ENCODE measurements at places on chromosomes 3 and 15.

DNA sequence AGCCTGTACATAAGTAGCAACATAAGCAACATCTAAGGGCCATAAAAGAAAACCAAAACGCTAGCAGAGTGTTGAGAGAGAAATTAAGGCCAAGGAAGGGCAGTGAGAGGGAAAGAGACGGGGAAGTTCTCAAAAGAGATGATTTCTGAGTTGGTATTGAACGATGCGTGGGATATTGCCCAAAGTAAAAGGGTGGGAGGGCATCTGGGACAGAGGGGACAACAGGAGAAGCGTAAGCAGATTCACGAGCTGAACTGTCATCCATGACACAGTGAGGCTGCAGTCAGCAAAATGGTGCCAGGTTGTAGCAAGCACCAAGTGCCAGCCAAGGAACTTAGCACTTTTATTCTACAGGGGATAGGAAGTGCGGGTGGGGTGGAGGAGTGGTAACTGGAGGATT is 11.8 kb downstream of the NCEH1 start:
- DNase-seq, result no peak

DNA sequence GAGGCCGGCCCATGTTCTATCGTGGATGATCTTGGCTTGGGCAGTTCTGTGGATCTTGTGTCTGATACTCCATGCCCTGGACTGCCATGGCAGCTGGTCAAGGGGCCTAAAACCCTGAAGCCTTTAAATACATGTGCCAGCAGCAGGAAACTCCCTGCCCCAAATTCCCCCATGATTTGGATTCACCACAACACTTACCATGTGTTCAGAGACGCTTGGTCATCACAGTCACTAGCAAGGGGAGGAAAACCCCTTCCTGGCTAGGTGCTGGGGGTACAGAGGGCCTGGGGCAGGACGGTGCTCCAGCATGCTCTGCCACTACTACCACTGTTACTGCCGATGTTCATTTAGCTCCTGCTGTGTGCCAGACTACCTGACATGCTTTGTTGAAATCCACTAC is 94.4 kb downstream of the DNAJB8 start:
- DNase-seq, result no peak

- DNase-seq, result no peak
These were observed 313.3 kb downstream of the MECOM start for GRCh38 chr3:169350228-169350627.

- DNase-seq, result no peak
These were observed 145.0 kb downstream of the NEK10 start for GRCh38 chr3:27224197-27224596.

DNA sequence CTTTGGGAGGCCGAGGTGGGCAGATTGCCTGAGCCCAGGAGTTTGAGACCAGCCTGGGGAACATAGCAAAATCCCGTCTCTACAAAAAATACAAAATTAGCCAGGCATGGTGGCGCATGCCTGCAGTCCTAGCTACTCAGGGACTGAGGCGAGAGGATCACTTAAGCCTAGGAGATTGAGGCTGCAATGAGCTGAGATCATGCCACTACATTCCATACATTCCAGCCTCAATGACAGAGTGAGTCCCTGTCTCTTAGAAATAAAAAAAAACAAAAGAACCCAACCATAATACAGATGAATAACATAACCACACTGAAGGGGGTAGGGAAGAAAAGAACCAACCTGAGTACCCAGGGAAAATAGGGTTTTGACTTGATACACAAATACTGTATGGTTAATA is 19.7 kb upstream of the CGNL1 start:
- no peak for DNase-seq

Data from T47D (cell line).